Astrocyte of the cerebellum (primary cell): ENCODE measurements at places on chromosomes 11 and 22.

DNA sequence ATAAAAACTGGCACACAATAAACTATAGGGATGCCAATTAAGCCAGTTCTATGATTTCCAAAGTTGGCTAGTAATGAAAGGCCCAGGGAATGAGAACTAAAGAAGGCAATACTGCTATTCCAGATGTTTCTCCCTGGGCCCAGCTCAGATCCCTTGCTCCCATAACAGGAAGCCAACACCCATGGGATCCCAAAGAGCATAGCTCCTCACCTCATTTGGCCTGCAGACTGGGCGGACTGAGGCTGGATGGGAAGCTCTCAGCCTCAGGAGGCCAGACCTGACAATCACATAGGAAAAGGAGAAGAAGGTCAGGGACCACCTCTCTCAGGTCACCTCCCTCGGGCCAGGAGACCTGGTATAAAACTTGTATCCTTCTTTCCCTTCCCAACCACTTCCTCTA lies 5.3 kb downstream of the TBC1D10A start:
- no peak for DNase-seq

GRCh38 chr22:29103121-29103520 lies 30.3 kb downstream of the KREMEN1 start:
- no peak for DNase-seq

GRCh38 chr11:34468209-34468841 lies 29.6 kb downstream of the CAT start:
- no peak for DNase-seq

GRCh38 chr11:118401880-118402590 lies 629 bp downstream of the ATP5MG start:
- peak; percentile 44 for DNase-seq

GRCh38 chr22:45407793-45408192 lies 5.6 kb downstream of the SMC1B start:
- DNase-seq = no peak

DNA sequence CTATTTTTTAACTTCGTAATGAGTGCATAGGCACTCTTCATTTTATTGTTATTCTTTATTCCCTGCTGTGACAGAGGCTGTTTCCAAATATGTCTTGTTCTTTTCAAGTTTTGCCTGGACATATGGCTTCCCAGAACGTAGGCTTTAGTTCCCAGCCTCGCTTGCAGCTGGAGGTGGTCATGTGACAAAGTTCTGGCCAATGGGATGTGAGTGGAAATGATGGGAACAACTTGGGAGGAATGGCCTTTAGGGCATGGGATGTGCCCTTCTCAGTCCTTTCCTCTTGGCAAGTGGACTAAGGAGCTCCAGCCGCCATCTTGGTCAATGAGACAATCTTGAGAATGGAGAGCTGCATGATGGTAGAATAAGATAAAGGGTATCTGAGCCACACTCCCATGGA lies 70.8 kb upstream of the EIF3D start:
- no peak for DNase-seq

DNA sequence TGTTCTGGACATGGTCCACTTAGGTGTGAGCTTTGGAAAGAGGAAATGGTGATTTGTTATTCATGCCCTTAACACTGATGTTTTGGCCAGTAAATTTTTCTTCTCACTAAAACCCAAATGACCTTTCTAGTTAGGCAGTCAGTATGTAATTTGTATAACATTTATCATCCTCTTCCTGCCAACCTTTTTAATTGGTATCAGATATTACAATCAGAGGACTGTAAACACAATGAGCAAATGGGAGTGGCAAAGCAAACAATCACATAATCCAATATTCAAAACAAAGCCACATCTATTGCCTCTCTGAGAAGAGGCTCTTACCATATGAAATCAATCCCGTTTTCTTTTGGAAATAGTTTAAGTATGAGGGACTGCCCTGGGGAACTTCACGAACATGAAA lies 49.1 kb downstream of the BBOX1 start:
- no peak for DNase-seq
